Small intestine (tissue), 16 donors: ENCODE measurements at places on chromosomes 1 and 21.

DNA sequence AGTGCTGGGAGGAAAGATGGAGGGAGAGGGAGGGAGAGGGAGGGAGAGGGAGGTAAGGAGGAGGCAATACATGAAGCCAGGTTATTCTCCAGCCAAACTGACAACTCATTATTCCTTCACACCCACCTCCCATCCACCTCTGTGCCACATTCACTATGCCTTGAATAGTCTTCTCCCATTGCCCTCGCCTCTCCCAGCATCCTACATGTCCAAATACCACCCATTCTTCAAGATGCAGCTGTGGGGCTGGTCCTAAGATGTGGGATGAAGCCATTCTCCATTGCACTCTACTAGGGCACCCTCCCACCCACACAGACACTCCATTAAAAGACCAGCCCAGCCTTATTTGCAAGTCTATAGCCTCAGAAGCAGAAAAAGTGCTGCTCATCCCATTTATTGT lies 165.8 kb downstream of the RRAGC start:
- no peak for DNase-seq
- H3K4me1 ChIP-seq, result no peaks in the 10 kb centered on the region
- H3K36me3 ChIP-seq, result no peaks in the 10 kb centered on the region
- no peaks in the 10 kb centered on the region for H3K27me3 ChIP-seq
- H3K27ac ChIP-seq, result no peak overlapping the region
- no peak overlapping the region for H3K4me3 ChIP-seq

DNA sequence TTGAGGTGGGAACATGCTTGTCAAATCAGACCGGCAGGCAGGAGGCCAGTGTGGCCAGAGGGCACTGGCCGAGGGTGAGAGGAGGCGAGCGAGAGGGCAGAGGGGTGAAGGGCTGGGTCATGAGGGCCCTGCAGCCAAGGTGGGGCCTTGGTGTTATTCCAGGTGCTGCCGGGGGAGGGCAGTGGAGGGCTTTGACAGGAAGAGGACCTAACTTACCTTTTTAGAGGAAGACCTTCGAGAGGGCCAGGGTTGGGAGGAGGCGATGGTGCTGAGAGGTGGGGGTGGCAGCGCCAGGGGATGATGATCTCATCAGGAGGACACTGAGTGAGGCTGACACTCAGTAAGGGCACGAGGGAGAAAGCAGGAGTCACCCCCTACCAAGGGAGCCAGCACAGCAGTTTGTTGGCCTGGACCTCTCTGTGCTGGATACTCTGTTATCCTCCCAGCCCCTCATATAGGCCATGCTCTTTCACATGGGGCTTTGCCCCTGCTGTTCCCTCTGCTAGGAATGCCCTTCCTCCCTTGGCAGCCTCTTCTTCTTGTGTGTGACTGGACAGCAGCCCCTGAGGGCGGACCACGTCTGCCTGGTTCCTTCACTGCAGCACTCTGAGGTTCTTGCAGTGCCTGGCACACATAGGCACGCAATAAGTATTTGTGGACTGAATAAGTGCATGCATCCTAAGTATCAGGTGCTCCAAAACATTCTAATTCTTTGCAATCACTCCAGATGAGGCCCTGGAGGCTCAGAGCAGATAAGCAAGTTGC lies 7.5 kb upstream of the TTC22 start:
- no peaks in the 10 kb centered on the region for H3K27me3 ChIP-seq
- peaks cover 15% of the 10 kb centered on the region for H3K4me1 ChIP-seq
- H3K36me3 ChIP-seq, result no peaks in the 10 kb centered on the region
- H3K27ac ChIP-seq, result no peak overlapping the region

GRCh38 chr1:34845131-34845901 lies 14.2 kb downstream of the SMIM12 start:
- peaks cover 10% of the 10 kb centered on the region for H3K36me3 ChIP-seq
- DNase-seq, result no peak
- no peak overlapping the region for H3K4me3 ChIP-seq
- no peak overlapping the region for H3K27ac ChIP-seq

DNA sequence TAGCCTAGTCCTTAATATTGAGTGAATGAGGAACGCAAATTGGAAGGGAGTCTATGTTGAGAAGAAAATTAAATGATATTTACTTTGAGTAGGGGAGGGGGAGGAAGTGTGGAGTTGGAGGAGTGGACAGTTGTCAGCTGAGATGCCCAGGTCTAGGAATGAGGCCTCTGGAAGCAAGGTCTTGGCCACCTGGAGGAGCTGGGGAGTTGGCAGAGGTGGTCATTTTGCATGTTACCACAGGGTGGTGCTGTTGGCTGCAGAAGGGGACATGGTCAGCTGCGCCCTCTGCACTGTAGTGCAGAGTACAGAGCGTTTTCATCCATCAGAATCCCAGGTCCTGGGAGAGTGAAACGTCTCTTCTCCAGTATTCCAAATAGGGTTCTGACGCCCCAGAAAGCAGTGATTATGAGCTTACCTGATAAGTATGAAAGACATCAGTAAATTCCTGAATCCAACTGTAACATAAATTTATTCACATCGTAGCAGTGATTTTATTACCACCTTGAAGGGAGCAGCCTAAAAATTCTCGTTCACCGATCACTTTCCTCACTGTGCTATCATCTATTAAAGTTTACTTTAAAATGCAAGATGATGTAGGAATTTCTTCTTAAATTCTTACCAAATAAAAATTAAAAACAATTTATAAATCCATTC lies 13.8 kb downstream of the PARK7 start:
- no peaks in the 10 kb centered on the region for H3K27me3 ChIP-seq
- peak; percentile 84 for DNase-seq
- no peak overlapping the region for H3K27ac ChIP-seq
- no peak overlapping the region for H3K4me3 ChIP-seq

DNA sequence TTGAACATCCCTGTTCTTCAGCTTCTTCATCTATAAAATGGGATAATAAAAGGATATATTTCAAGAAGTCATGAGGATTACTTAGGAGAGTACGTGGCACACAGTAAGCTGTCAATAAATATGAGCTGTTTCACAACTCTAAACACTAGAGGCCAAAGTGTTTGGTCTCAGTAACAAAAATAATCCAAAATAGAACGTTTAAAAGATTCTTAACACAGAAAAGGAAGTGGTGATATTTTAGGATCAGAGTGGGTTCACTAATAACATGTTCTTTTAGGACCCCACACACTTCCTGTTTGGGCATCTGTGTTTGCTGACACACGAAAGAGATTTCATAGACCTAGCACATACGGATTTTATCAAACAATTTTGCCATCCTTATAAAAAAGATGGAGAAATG lies 32.9 kb downstream of the TNFSF18 start:
- no peak for DNase-seq
- H3K4me1 ChIP-seq, result no peaks in the 10 kb centered on the region
- no peaks in the 10 kb centered on the region for H3K27me3 ChIP-seq
- H3K4me3 ChIP-seq, result no peak overlapping the region
- no peaks in the 10 kb centered on the region for H3K36me3 ChIP-seq

GRCh38 chr1:59375321-59376220 lies 78.7 kb downstream of the FGGY start:
- H3K4me1 ChIP-seq, result no peaks in the 10 kb centered on the region
- no peak for DNase-seq
- no peaks in the 10 kb centered on the region for H3K36me3 ChIP-seq
- peak overlapping the region; percentile 58 for H3K27ac ChIP-seq

- no peaks in the 10 kb centered on the region for H3K27me3 ChIP-seq
- H3K4me1 ChIP-seq, result no peaks in the 10 kb centered on the region
- H3K27ac ChIP-seq, result no peak overlapping the region
- H3K4me3 ChIP-seq, result no peak overlapping the region
- H3K36me3 ChIP-seq, result no peaks in the 10 kb centered on the region
Measured at GRCh38 chr1:242800521-242800920, 276.0 kb upstream of the PLD5 start.

DNA sequence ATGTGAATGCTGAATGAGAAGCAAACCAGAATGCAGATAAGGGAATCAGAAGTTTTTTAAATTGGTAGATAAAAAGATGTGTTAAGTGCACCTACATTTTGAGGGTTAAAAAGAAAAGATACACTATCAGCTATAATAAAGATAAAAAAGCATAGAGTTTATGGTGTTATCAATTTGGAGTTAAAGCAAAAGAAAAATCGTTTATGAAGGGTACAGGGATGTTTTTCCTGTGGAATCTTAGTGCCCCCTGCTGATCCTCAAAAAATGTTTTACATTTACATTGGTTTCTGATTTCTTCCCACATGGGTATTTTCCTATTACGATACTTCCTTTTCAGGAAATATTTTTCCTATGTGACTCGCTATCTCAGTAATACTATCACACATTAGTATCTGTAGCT lies 293.5 kb downstream of the MRPL39 start:
- H3K27ac ChIP-seq, result no peak overlapping the region
- H3K4me1 ChIP-seq, result no peaks in the 10 kb centered on the region
- no peaks in the 10 kb centered on the region for H3K27me3 ChIP-seq
- H3K36me3 ChIP-seq, result no peaks in the 10 kb centered on the region
- H3K4me3 ChIP-seq, result no peak overlapping the region
- no peak for DNase-seq

DNA sequence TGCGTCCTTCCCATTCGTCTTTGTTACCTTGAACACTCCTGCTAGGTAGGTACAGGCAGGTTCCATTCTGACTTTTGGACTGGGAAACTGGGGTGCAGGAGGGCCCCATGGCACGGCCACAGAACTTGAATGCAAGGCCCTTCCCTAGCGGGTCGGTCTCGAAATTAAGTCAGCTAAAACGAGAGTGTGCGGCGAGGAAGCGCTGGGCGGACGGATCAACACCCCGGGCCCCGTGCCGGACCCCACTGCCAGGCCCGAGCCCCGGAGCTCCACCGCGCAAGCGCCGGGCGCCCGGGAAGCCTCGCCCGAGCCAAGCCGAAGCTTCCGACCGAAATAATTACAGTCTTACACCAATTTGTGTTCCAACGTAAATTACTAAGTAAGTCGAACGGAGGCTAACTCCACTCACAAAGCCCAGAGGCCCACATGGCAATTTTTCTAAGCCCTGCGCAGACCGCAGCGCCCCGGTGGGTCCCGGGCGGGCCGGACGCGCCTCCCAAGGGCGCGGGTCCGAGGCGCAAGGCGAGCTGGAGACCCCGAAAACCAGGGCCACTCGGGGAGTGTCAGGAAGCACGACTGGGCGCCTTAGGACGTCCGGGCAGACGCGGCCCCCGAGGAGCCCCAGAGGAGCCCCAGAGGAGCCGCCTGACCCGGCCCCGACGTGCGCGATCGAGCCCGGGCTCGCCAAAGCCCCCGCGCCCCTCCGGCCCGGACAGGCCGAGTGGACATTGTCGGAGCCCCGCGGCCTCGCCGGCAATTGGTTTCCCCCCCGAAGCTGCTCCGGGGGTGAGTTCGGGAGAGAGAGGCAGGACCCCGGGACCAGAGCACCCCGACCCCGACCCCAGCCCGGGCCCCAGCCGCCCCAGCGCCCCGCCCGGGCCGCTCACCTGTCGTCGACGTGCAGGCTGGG lies 624 bp downstream of the RIPK4 start:
- peaks cover 8% of the 10 kb centered on the region for H3K4me1 ChIP-seq
- no peaks in the 10 kb centered on the region for H3K36me3 ChIP-seq
- H3K27me3 ChIP-seq, result peaks cover 44% of the 10 kb centered on the region
- DNase-seq, result peak; percentile 49
- peak overlapping the region; percentile 92 for H3K4me3 ChIP-seq

DNA sequence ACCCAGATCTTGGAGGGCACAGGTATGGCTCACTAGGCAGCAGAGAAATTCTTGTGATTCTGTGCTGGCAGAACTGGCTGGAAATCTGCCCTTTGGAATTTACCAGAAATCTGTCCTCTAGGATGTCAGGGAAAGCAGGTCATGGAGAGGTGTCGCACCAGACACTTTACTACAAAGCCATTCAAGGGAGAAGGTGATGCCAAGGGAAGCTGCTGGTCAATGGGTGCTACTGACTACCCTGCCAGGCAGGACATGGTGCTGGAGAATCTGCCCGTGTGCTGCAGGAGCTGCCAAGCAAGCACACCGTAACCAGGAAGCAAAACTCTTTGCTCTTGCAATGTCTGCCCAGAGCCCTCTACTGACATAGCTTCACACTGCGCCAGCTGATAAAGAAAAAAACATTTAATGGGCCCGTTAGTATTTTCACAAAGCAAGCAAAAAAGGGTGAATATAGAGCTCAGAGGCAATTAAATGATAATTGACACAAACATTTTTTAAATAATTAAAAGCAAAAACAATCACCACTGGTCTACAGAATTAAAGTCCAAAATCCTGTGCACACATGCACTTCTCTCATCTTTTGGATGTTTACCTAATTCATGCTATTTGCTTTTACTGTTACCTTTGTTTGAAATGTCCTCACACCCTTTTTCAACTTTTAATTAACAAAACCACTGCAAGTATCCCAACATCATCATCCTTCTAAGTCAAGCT lies 7.2 kb upstream of the FBXO28 start:
- no peaks in the 10 kb centered on the region for H3K4me1 ChIP-seq
- peak; percentile 66 for DNase-seq
- H3K36me3 ChIP-seq, result no peaks in the 10 kb centered on the region
- H3K4me3 ChIP-seq, result no peak overlapping the region

- DNase-seq, result peak; percentile 15
- no peaks in the 10 kb centered on the region for H3K4me1 ChIP-seq
- no peaks in the 10 kb centered on the region for H3K36me3 ChIP-seq
- H3K4me3 ChIP-seq, result no peak overlapping the region
- H3K27me3 ChIP-seq, result no peaks in the 10 kb centered on the region
Measured at GRCh38 chr1:112464501-112464900, 44.3 kb upstream of the WNT2B start.

- no peak overlapping the region for H3K4me3 ChIP-seq
- H3K36me3 ChIP-seq, result no peaks in the 10 kb centered on the region
- H3K27ac ChIP-seq, result no peak overlapping the region
- no peaks in the 10 kb centered on the region for H3K27me3 ChIP-seq
- H3K4me1 ChIP-seq, result no peaks in the 10 kb centered on the region
Measured at GRCh38 chr1:188871164-188871563, 1606.5 kb downstream of the BRINP3 start.

GRCh38 chr1:87200875-87201638 lies 127.6 kb upstream of the LMO4 start:
- H3K4me3 ChIP-seq, result no peak overlapping the region
- H3K4me1 ChIP-seq, result no peaks in the 10 kb centered on the region
- H3K27me3 ChIP-seq, result peaks cover 3% of the 10 kb centered on the region
- H3K27ac ChIP-seq, result no peak overlapping the region
- peak; percentile 19 for DNase-seq

DNA sequence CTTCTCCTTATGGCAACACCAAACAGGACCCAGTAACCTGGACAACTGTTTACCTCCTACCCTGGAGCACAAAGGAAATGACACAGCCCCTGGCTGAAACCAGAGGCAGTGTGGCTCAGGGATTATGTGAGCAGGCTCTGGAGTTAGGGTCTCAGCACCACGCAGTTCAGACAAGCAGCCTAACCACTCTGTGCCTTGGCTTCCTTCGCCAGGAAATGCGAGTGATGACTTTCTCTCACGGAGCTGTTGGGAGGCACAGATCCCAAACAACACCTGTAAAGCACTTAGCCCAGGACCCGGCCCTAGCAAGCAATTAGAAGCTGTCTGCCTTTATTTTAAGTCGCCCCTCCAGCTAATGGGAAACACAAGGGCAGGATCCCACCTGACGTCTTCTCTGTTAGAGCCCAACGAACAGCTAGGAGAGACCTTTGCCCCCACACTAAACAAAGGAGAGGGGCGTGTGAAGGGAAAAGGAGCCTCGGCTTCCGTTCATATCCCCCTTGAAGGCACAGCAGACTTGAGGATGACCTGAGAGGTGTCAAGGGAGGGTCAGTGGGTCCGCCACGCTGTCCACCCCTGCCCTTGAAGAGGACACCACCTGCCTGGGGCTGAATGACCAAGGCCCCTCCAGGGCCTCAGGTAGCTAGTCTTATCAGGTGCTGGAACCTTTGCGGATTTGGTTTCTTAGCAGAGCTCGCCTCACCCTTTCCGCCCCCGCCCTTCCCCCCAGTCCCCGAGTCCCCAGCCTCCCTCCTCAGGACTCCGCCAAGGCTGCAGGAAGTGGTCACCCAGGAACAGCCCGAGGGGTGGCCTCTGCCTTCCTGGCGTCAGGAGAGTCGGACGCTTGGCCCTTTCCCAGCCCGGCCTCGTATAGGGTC lies 860 bp downstream of the TMEM63A start:
- DNase-seq, result peak; percentile 89
- peak overlapping the region; percentile 99 for H3K27ac ChIP-seq
